ENCODE measurements at places on chromosomes 7 and 10.

DNA sequence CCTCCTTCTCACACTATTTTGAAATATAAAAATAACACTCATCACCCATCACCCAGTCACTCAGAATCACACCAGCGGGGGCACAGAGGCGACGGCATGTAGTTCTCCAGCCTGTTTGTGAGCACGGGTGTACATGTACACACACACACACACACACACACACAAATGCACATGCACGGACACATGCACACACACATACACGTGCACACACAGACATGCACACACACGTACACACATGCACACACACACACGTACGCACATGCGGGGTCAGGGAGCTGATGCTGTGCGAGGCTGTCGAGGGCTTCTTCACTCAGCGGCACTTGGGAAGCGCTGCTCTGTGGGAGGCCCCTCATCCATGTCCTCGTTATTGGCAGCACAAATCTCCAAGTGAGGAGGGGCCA, 178.8 kb downstream of the ELFN1 start:
- DNase-seq, result no peak

GRCh38 chr7:126016722-126017121, 1087.1 kb upstream of the POT1 start:
- DNase-seq, result no peak

- no peak for DNase-seq
These were observed 537.3 kb downstream of the TNS3 start for GRCh38 chr7:47044625-47045024.

GRCh38 chr7:80699721-80700256, 61.3 kb downstream of the CD36 start:
- no peak for DNase-seq

GRCh38 chr7:78437118-78437517, 638.5 kb downstream of the PHTF2 start:
- no peak for DNase-seq

GRCh38 chr7:13179775-13180523, 492.5 kb downstream of the ARL4A start:
- DNase-seq, result no peak

DNA sequence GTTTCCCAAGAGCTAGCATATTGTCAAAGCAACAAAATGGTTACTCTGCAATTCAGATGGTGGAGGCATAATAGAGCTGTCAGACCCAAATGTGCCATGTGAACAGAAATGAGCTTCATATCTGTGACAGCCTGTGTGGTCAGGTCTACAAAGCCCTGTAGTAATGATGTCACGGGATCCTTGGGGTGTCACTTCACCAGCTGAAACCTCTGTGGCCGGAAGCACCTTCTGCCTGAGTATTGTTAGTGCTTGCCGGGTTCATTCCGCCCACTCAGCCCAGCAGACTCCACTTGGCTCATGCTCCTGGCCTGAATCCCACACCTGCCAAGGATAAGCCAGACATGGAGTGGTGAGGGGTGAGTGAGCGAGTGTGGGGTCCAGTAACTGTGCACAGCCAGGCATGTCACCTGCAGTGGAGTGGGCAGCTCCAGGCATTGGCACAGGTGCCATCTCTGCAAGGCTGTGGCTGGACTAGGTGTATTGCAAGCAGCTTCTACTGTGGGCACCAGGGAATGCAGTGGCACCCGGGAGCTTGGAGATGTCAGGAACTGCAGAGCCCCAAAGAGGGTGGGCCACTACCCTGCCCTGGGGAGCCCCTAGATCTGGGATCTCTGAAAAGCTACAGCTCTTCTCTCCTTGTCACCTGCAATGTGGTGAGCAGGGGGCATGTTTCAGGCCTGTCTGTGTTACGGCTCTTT, 341.9 kb upstream of the CHRM2 start:
- no peak for DNase-seq

DNA sequence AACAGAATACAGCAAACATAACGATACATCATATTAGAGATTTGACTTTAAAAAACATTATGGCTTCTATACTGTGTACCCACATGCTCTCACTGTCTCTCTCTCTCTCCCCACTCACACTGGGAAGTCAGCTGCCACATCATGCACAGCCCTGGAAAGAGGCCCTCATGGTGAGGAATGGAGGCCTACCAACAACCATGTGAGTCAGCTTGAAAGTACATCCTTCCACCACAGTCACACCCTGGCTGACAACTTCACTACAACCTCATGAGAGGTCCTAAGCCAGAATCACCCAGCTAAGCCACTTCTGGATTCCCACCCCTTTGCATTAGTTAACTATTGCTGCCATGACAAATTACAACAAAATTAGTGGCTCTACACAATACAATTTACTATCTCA, 23.3 kb upstream of the GPR22 start:
- DNase-seq, result no peak

GRCh38 chr10:30285970-30286369, 63.1 kb downstream of the MTPAP start:
- no peak for DNase-seq

- DNase-seq, result no peak
These were observed 2.4 kb downstream of the CD36 start for GRCh38 chr7:80640846-80641245.

GRCh38 chr7:36232971-36233550, 80.0 kb downstream of the EEPD1 start:
- DNase-seq, result no peak

DNA sequence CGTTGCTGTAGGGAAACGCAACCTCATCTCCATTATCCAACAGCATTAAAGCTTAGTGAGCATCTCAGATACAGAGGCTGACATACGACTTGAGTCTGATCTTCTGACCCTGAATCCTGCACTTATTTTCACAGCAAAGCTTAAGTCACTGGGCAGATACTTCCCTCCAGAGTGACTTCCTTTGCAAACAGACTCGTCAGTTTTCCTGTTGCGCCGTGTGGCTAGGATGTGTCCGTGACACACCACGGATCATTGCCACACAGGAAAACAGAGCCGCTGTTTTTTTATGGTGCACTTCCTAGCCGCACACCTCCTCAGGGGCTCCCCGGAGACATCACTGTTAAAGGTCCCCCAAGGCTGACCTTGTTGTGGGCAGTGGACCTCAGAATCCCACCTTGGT, 94.9 kb upstream of the MKI67 start:
- DNase-seq, result no peak

DNA sequence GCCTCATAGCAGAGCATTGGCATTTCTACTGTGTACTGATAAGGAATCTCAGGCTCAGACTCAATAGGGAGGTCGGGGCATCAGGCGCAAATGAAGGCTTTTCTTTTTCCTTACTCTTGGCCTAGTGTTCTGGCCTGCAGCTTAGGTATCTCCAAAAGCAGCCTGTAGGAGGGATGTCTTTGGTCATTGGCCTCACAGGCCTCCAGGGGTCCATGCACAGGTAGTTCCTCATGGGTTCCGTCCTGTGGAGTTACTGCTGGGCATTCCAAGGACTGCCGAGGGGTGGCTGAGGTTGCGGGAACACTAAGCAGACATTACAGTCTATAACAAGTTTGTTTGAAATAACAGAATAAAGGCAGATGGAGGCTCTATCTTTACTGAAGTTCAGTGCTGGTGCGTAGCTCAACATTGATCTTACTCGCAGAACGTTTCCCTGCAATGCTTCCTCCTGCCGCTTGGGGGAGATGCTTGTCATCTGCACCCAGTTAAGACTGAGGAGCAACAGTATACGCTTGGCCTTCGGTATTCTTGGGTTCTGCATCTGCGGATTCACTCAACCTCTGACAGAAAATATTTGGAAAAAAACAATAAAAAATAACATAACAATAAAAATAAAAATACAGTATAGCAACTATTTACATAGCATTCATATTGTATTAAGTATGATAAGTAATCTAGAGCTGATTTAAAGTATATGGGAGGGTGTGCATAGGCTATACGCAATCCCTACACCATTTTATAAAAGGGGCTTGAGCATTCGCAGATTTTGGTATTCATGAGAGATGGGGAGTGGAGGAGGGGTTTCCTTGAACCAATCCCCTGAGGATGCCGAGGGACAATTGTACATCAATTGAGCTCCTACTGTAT, 58.9 kb downstream of the SH2D4B start:
- DNase-seq, result no peak

- no peak for DNase-seq
These were observed 6.4 kb downstream of the DNAJB9 start for GRCh38 chr7:108576116-108576515.

DNA sequence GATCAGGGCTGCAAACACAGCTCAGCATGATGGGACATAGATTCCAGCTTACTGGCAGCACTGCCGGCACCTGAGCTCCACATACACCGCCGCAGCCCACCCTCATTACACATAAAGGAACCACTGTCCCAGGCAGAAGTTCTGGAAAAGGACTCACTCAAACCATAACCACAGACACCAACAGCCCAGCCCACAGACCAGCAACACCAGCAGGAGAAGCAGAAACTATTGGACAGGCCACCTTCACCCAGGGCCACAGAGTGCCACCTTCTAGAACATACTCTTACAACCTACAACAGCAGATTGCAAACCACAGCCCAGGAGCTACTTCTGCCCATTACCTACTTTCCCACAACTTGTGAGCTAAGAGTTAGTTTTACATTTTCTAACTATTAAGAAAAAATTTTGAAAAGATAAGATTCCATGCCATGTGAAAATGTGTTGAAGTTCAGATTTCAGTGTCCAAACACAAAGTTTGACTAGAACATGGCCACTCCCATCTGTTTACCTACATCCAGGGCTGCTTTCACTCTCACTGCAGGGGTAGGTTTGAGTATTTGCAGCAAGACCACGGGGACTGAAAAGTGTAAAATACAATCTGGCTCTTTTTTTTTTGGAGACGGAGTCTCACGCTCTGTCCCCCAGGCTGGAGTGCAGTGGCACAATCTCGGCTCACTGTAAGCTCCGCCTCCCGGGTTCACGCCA, 153.0 kb downstream of the TNS3 start:
- no peak for DNase-seq

DNA sequence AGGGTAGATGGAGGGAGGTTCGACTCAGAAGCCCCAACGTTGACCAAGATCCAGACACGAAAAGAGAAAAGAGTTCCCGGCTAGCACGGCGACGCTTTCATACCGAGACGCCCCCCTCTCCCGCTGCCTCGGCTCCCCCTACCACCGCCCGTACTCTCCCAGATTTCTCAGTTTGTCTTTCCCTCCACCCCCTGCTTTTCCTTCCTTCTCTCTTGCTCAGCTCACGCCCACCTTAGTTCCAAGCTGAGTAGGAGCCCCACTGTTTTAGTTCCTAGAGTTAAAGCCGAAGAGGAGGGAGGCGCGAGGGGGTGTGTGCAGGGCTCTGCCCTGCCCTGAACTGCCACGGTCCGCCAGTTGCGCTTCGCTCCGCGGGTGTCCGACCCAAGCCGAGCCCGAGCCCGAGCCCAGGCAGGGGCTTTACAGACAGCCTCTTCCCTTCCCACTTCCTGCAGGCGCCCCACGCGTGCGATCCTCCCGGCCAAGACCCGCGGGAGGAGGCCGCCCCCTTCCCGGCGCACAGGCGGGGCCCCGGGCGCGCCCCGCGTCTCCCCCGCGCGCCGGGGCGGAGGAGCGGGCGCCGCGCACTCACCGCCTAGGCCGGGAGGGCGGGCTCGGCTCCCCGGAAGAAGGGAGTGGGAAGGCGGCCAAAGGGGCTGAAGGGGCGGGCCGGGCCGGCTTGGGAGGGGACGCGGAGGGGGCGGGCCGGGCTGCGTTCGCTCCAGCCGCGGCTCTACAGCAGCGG, at the start of gene EPHB6:
Gene EPHB6, plus strand, starts transcription at position 705 of the 742 bp plus-strand sequence. CDS start 8,152 bp downstream, outside the sequence.
- peak; percentile 54 for DNase-seq

DNA sequence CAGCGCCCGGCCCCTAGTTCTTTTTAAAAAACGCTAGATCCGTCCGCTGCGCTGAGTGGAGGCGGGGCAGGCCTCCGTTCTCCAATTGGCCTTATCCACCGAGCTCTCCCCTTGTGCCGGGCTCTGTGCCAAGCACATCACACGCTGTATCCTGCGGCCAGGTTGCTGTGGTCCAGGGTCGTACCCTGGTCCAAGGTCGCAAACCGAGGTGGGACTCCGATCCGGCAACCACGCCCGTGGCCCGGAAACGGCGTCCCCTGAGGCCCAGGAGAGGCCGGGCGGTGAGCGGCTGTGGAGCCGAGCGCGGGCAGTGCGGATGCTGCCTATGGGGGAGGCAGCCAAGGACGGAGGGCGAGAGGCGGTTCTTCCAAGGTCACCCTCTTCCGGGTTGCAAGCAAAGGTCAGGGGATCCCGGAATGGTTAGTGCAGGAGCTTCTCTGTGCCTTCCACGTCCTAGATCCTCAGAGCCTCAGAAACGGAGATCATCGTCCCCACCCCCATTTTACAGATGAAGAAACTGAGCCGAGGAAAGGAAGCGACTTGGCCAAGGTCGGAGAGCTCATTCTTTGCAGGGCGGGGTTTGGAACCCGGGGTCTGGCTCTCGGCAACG, 72.4 kb upstream of the LRRC4 start:
- DNase-seq, result no peak

DNA sequence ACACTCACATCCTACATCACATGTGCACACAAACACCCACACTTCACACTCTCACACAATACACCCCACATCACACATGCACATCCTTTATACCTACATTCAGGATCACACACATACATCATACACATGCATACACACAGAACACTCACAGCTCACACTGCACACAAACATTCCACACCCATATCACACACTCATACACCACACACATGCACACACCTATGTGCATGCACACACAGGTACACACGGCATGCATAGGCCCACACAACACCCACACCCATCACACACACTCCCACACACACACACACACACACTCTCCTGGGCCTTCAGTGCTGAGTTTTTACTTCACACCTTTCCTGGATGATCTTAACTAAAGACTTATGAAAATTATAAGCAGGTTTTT, 220.5 kb downstream of the DNAJB6 start:
- DNase-seq, result no peak

GRCh38 chr7:156609010-156609877, 31.3 kb upstream of the RNF32 start:
- no peak for DNase-seq

DNA sequence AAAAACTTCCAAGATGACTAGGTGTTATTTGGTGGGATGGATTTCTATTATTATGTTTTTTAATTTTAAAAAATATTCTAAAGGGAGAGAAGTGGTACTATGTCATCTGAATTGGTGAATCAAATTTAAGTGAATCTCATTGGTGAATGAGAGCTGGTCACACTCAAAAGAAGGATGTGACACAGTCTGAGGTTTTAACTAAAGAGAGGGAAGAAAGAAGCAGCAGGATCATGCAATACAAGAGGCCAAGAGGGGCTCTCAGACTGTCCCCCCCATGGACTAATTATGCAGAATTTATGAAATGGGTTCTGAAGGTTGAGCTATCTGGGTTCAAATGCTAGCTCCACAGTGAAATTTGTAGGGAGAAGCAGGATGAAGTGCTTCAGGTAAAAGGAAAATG, 16.2 kb downstream of the MACC1 start:
- no peak for DNase-seq

- DNase-seq, result no peak
These were observed 33.1 kb downstream of the SMC3 start for GRCh38 chr10:110600487-110601101.

DNA sequence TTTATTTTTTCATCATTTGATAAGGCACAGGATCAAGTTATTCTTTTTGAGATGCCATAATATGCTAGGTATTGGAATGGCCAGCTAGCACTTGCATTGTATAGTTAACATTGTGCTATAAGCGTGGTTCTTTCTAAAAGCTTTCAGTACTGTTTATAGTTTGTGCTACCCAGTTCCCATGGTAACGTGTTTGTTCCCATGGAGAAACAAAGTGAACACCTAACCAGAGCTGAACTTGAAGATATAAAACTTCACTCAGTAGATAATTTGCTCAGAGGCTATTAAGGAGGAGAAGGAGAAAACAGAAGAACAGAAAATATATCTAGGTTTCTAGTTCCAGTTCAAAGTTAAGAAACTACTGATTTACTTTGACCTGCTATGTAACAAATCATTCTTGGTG, 23.6 kb upstream of the ITGB8 start:
- no peak for DNase-seq

GRCh38 chr7:138254444-138254843, 178.2 kb downstream of the AKR1D1 start:
- no peak for DNase-seq

All from right renal cortex interstitium (tissue), 3 donors.